ENCODE measurements at places on chromosomes 7 and 10.

GRCh38 chr7:46970131-46970430 lies 611.8 kb downstream of the TNS3 start:
- no peak for DNase-seq

GRCh38 chr7:95105627-95106026 lies 198.2 kb downstream of the PPP1R9A start:
- no peak for DNase-seq

- DNase-seq, result no peak
Observed at GRCh38 chr7:111535142-111535870, 27.0 kb downstream of the IMMP2L start.

DNA sequence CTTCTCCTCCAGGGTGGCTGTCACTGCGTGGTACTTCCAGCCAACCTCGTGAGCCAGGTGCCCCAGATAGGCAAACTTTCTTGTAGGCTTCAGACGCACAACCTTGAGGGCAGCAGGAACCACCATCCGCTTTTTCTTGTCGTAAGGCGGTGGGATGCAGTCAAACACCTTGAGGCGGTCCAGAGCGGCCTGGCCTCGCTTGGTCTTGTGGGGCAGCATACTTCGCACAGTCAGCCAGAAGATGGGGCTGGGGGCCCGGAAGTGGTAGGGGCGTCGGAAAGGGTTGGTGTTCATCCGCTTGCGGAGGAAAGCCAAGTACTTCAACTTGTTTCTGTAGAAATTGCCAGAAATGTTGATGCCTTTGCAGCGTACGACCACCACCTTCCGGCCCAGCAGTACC lies 17.4 kb downstream of the SHOC2 start:
- no peak for DNase-seq

DNA sequence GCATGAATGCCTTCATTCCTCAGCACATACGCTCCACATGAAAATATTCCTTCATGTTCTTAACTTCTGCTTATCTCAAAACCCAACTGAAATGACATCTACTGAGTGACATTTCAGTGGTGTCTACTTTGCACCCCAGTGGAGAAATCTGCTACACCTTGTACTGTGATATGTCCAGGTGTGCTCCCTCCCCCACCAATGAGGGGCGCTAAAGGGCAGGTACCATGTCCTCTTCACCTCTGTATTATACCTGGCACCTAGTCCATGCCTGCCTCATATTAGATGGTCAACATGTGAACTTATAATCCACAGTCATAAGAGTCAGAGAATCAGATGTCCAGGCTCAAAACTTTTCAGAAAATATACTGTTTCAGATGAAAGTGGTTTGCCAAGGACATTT lies 2.1 kb downstream of the PAXIP1 start:
- DNase-seq, result peak; percentile 20

DNA sequence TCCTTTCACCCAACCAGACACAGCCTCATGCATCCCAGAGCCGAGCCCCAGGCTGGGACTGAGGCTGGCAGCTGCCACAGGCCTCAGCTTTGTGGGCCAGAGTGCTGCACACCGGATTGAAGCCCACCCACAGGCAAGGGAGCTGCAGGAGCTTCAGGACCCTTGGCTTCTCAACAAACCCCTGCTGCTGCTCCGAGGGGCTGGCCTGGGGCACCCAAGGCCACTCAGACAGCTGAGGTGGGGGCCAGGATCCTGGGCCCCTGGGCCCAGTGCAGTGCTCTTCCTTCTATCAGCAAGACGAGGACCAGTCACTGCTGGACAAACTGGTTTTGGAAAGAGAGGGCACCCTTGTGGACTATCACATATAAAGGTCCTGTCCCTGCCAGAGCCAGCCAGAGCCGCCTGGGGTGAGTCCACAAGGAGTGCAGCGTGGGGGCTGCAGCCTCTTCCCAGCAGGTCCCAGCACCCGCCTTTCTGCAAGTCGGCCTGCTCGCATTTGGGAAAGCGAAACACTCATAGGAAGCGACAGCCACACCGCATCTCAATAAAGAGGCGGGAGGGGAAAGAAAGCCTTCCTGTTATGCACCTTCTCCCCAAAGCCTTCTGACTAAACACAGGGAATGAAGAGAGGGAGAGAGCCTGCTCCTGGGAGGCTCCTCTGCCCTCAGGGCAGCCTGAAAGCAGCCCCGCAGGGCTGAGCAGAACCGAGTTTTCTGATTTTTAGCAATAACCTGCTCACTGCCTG lies 9.5 kb upstream of the TCERG1L start:
- DNase-seq, result no peak

DNA sequence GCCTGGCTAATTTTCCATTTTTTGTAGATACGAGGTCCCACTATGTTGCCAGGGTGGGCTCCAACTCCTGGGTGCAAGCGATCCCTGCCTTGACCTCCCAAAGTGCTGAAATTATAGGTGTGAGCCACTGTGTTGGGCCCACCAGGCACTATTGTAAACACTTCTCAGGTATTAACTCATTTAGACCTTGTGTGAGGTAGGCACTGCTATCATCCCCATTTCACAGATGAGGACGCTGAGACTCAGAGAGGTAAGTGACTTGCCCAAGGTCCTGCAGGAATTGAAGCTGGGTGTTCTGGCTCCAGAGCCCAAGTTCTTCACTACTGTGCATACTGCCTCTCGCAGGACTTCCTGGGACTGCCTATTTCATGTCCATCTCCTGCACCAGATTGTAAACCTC lies 67.1 kb upstream of the SYPL1 start:
- DNase-seq, result no peak

- DNase-seq, result no peak
Observed at GRCh38 chr7:18503126-18503866, 7.7 kb downstream of the HDAC9 start.

DNA sequence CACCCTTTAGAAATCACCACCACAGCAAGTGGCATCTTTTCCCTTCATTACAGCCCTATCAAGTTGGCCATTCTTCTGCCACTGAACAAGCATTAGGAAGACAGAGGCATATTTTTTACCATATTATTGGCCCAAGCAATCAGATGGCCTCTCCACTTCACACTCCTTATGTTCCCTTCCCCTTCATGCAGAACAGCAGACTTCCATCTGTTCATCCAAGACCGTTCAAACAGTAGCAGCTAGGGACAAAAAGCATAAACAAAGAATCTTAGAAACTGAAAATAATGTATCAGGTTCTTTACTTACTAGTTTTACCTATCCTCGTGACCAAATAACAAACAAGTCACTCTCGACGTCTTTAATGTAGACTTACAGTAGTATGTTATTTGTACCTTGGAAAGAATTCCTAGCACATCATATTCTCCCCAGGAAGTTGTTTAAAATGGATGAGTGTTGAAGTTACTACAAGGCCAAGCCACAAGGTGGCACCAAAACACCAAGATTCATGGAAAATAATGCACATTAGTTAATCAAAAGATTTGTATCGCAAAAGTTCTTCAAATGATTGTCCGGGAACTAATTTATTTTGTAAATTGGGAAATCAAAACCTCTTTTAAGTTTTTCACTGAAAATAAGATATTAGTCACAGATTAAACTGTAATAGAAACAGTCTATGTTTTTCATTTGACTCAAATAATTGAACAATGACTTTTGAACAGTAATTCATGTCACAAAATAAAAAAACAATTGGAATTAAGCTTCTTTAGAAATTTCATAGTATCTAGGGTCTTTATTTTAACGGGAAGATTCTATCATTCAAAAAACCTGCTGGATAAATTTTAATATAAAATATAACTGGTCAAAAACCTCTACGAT lies 112.1 kb downstream of the VPS41 start:
- DNase-seq, result peak; percentile 60

DNA sequence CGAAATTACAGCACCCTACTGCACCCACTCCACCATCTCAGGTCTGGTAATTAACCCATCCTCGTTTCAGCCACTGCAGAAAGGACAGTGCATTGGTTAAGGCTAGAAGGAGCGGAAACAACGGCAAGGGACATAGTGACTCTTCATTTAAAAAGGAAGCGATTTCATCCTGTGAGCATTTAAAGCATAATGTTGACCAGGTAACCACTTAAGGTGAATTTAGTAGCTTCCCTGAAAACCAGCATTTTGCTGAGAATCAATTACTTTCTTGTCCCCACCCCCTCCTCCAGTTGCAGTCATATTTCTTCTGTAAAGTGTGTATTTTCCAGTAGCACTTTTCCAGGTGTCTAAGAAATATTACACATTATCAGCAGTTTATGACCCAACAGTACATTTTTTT lies 821 bp upstream of the JAZF1 start:
- DNase-seq, result no peak

GRCh38 chr7:2734751-2735571 lies 47.0 kb downstream of the AMZ1 start:
- DNase-seq, result no peak

- DNase-seq, result no peak
Observed at GRCh38 chr7:107803009-107803610, at the start of gene SLC26A3. Gene SLC26A3 (minus strand): TSS chr7:107803223. CDS start chr7:107794509, 8,714 bp downstream.

GRCh38 chr7:35866186-35866585 lies 65.3 kb downstream of the SEPTIN7 start:
- DNase-seq, result no peak

- no peak for DNase-seq
Observed at GRCh38 chr7:137670222-137671064, 176.3 kb downstream of the DGKI start.

- no peak for DNase-seq
Observed at GRCh38 chr7:6227294-6227846, 45.1 kb downstream of the CYTH3 start.

DNA sequence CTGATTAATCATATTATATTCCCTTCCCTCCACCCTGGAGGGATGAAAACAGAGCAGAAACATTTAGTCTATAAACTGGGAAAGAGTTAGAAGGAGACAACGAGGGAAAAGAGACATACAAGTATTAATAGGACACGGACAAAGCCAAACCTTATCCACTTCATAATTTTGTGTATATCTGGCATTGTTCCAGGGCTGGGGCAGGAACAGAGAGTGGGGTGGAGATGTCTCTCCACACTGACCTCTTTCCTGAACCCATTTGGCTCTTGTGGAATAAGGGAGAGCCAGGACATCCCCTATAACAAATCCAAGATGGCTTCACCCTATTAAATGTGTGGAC lies 43.7 kb upstream of the TSPAN33 start:
- DNase-seq, result no peak

DNA sequence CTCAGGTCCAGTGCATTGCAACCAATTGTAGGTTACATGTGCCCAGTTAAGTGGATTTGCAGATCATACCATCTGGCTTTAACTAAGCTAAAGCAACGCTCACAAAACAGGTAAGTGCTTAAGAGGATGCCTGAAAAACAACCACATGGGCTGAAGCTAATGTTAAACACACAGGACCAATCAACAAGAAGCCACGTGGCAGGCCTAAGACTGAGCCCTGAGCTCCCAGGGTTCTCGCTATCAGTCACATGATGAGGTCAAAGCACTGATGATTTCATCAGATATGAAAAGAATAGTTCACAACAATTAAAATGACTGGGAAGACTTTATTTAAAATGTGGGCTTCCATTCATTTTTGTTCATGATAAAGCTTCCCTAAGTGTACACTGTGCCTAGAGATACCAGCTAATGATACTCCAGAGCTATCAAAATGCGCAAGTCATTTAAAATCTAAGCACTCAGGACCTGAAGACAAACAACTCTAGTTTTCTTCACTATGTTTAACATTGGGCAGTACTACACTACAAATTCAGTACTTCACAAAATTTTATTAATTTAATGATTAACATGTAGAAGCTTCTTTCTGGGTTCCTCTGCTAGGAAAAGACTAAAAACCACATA lies 90.6 kb downstream of the PIP4K2A start:
- DNase-seq, result no peak

GRCh38 chr10:85666102-85666501 lies 700.5 kb downstream of the GRID1 start:
- no peak for DNase-seq

- DNase-seq, result no peak
Observed at GRCh38 chr7:34776748-34777358, 118.8 kb downstream of the NPSR1 start.

- DNase-seq, result no peak
Observed at GRCh38 chr10:58642283-58642682, 129.6 kb downstream of the BICC1 start.

DNA sequence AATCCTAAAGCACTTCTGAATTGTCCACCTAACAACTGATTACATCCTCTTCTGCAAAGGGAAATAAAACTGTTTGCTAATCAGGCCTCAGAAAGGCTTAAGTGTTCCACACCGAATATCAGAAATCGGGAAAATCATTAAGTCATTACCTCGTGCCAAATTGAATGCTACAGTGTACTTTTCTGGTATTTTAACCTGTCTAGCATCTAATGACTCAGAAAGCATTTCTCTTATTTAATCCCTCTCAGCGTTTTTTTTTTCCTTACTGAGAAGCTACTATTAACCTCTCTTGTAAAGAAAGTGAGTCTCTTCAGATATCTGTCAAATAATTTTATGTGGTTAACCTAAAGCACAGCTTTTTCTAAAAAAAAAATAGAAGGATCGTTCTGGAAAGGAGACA lies 28.6 kb downstream of the VIM start:
- DNase-seq, result no peak

GRCh38 chr7:23700046-23700445 lies 10.0 kb upstream of the STK31 start:
- DNase-seq, result no peak

GRCh38 chr7:20241911-20242261 lies 24.7 kb upstream of the MACC1 start:
- no peak for DNase-seq

GRCh38 chr7:98423043-98423442 lies 22.2 kb upstream of the BAIAP2L1 start:
- no peak for DNase-seq

DNA sequence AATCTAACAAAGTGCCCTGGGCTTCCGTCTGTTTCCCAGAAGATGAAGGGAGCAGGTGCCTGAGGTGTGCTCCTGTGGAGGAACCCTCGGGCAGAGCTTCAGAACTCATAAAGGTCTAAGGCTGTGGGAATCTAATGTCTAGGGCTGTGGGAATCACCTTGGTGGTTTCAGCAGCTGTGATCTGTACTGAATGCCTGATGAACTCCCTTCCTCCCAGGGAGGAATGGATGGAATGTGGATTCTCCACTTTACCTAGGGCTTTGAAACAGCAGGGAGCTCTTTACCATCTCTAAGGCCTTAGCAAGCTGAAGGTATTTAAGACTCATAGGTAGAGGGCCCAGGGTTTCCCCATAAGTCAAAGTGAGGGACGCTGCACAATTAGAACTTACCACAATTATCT lies 36.0 kb upstream of the SEMA3E start:
- DNase-seq, result no peak

- no peak for DNase-seq
Observed at GRCh38 chr10:15451137-15452094, 80.3 kb upstream of the FAM171A1 start.

DNA sequence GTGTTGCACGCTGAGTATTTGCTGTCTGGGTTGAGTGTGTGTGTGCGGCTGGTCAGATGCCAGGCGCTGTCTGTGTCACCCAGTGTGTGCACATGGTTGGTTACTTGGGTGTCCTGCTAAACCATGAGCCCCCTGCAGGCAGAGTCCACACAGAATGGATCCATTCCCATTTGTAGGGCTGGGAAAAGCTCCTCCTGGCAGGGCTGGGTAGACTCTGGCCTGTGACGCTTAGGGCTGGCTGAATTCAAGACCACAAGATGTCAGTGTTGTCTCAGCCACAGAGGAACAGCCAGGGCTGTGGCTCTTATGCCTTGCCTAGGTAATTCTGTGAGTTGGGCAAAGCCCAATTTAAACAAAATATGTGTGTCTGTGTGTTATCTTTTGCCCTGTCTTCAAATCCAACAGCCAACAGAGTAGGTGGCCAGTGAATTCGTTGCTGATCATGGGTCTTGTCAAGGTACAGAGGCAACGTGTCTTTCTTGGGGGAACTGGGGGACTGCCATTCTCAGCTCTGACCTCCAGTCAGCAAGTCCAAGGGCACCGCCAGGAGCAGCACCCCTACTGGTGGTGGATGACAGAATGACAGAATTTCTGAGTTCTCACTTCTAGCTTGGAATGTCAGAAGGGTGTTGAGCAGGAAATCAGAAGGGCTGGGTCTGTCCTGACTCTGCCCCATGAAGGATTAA lies 285.1 kb downstream of the CCSER2 start:
- DNase-seq, result no peak

All from CD4-positive, alpha-beta T cell treated with Interleukin-10 for 1 hour (primary cell).